NCI-H1694 (cell line): ENCODE measurements at places on chromosomes 13 and 19.

DNA sequence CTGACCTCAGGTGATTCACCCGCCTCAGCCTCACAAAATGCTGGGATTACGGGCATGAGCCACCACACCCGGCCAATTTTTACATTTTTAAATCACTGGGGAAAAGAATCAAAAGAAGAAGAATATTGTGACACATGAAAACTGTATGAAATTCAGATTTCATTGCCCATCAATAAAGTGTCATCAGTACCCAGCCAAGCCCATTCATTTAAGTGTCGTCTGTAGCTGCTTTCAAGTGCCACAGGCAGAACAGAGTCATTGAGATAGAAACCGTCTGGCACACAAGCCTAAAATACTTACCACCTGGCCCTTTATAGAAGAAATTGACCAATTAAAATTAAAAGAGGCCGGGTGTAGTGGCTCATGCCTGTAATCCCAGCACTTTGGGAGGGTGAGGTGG lies 15.3 kb downstream of the COLGALT1 start:
- DNase-seq, result no peak

GRCh38 chr13:26280295-26280694 lies 26.4 kb downstream of the CDK8 start:
- no peak for DNase-seq

DNA sequence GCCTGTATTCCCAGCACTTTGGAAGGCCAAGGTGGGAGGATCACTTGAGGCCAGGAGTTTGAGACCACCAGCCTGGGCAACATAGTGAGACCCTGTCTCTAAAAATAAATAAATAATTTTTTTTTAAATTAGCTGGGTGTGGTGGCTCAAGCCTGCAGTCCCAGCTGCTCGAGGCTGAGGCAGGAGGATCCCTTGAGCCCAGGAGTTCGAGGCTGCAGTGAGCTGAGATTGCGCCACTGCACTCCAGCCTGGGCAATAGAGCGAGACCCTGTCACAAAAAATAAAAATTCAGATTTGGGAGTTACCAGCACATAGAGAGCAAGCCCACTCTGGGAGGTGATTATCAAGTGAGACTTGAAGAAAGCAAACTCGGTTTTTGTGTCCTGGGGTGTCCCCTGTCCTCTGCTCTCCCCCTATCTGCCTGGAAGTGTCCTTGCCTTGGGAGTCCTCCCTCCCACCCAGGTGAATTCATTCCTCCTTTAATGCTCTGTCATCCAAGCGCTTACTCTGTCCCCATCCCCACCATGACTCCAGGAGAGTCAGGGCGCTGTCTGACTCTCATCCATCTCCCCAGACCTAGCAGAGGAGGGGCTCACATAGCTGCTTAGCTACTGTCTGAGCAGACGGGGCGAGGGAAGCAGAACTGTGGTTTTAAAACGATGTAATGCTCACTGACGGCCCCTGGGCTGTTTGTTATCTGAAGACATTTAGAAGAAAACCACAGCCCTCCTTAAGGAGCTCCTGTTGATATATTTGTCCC lies 146.8 kb downstream of the STK24 start:
- DNase-seq, result no peak

DNA sequence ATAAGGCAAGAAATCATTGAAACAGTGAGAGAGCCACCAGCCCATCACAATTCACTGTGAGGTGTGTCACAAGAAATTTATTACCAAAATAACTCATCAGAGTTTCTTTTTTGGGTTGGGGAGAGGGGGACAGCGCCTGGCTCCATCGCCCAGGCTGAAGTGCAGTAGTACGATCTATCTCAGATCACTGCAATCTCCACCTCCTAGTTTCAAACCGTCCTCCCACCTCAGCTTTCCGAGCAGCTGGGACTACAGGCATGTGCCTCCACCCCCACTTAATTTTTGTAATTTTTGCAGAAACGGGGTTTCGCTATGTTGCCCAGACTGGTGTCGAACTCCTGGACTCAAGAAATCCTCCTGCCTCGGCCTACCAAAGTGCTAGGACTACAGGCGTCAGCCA lies 3.6 kb downstream of the IFNL1 start:
- DNase-seq, result no peak

- no peak for DNase-seq
Measured at GRCh38 chr13:100892981-100893380, 218.4 kb upstream of the TMTC4 start.

GRCh38 chr19:39704181-39705044 lies at the start of gene LGALS14:
TSS of gene LGALS14 (plus strand) at chr19:39704481. CDS start at chr19:39704529, 48 bp downstream.
- no peak for DNase-seq

DNA sequence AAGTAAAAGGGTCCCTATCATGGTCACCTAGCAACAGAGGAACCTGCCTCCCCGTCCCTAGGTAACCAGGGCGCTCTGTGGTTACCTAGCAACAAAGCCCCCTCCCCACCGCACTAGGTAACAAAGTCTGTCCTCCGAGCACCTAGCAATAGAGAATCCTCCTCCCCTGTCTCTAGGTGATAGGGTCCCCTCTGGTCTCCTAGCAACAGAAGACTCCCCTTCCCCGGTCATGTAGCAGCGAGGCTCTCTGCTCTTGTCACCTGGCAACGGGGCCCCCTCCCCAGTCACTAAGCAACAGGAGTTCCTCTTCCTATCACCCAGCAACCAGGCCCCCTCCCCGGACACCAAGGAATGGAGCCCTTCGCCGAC lies 307 bp downstream of the JOSD2 start:
- DNase-seq, result peak; percentile 74

DNA sequence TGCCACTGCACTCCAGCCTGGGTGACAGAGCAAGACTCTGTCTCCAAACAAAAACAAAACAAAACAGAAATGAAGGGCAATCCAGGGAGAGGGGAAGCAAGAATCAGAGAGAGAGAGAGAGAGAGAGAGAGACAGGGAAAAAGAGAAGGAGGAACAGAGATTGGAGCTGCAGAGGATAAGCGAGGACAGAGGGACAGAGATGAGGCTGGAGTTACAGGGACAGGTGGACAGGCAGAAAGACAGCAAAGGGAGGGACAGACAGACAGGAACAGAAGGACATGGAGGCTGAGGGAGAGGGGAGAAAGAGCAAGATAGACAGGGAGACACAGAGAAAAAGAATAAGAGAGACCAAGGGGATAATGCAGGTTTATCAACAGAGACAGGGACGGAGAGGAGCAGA lies 1.3 kb upstream of the CRX start:
- no peak for DNase-seq

DNA sequence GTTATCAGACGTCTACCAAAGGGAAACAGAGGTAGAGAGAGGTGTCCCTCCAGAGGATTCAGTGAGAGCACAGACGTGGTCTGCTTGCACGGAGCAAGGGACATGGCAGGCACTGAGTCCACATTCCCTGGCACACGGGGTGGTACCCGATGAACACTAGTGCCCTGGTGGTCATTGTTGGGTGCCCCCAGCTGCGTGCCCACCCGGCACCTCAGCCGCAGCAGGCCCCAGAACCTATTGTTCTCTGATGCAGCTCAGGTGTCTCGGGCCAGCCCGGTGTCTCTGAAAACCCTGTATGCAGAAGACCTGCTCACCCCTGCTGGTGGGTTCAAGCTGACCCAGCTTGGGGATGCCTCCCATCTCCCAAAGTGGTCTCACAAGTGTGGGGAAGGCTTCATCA lies 11.9 kb downstream of the SUGP1 start:
- no peak for DNase-seq

- no peak for DNase-seq
Measured at GRCh38 chr19:44839276-44839675, 6.8 kb upstream of the NECTIN2 start.
